ENCODE measurements at places on chromosomes 13 and 19.
A peak's percentile ranks its signal among the peaks of the same experiment; 100 is the strongest.

DNA sequence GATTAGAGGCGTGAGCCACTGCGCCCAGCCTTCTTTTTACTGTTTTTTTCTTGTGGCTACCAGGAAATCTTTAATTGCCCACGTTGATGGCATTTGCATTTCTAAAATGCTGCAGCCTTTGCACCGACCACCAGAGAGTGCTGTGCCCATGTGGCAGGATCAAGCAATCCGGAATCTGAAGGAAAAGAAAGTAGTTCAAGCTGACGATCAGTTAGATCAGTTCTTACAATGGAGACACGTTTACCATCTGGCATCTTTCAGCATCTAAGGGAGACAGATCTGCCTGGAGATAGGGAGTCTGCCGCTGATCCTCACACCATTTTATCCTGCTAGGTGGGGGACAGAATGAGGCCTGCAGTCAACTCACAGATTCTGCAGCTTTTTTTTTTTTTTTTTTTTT lies 19.9 kb downstream of the TINCR start:
- DNase-seq: no peak

GRCh38 chr13:46374710-46375109 lies 12.3 kb downstream of the RUBCNL start:
- no peak for DNase-seq

GRCh38 chr13:110298505-110299282 lies 8.3 kb downstream of the COL4A1 start:
- DNase-seq: no peak

DNA sequence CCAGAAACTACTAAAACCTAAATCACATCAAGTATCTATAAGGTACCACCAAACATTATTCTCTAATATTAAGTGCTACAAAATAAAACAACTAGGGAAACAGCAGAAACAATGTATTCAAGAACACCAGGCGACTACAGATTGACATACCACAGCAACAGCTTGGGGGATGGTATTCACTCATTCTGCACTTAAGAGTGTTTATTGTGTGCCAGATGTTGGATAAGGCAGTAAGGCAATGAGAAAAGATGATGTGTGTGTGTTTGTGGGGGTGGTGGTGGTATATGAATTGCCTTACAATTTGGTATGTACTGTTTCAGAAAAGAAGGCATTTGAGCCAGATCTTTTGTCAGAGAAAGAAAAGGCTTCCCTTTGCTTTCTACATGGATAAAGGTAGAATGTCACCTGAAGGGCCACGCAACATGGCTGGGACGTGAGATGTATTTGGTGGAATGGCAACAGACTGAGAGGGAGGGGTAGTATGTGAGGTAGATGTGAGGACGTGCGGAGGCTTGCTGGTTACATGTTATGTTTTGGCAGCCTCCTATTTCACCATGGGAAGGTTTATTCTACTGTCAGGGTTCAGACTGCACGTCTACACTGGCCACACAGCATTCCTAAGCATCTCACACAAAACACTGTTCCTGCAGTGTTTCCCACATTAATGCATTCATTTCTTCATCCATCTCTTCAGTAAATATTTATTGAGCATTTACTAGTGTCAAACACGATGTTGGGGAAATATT lies 300.7 kb downstream of the KLF12 start:
- no peak for DNase-seq

- no peak for DNase-seq
These were observed 120.5 kb upstream of the SPACA7 start for GRCh38 chr13:112255550-112256120.

- DNase-seq: no peak
These were observed 633.9 kb upstream of the GPC6 start for GRCh38 chr13:92592757-92593156.

GRCh38 chr13:24650161-24650560 lies 30.0 kb upstream of the ATP12A start:
- no peak for DNase-seq

GRCh38 chr19:33883859-33884519 lies 87.3 kb downstream of the KCTD15 start:
- DNase-seq: no peak

GRCh38 chr19:21638776-21639175 lies 128.6 kb downstream of the ZNF100 start:
- DNase-seq: no peak

GRCh38 chr19:6214881-6215541 lies 64.8 kb downstream of the MLLT1 start:
- no peak for DNase-seq

DNA sequence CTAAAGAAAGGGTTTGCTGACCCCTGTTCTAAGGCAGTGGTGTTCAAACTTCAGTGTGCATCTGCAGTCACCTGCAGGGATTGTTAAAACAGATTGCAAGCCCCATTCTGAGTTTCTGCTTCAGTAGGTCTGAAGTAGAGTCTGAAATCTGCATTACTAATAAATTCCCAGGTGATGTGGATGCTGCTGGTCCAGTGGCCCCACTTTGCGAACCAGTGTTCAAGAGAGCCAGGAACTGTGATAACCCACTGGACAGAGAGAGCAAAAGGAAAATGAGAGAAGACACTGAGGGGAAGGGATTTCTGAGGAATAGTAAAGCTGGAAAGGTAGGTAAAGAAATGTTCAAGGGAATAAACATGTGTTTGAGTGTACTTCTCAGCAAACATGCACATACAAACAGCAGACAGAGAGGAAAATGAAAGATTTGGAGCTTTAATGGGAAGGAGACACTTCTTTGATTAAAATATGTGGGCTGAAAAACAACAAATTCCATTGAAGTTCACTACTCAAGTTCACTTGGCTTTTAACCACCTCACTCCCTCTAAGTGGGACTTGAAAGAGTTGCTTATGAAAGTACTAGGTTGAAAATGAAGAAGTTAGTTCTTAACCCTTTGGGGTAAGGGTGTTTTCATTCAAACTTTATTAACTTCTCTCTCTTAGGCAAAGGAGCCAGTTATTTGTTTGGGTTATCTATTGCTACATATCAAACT lies 26.4 kb upstream of the FAM216B start:
- DNase-seq: no peak

DNA sequence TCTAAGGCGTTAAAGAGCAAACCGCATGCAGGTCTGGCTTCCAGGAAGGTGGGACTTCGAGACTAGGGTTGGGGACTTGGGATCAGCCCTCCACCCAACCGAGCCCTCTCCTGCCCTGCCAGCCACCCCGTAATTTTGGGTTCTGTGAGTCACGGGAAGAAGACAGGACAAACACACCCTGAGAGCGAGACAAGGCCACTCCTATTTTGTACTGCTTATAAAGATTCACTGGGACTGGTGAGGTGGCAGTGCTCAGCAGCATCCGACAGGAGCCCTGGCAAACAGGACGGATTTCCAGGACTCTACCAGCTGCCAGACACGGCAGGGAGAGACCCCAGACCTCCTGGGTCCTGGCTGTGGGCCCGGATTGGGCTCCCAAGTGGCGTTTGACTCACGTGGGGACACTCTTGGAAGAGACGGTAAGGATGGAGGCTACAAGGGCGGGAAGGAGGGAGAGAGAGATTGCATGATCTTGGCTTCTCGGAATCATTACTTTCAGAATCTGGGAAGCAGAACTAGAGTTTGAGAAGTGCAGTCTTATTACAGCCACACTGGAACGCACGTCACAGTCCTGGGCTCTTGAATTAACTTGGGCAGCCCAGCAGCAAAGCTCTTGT lies at the start of gene C5AR2:
TSS of gene C5AR2 (plus strand) at position 245 of the 617 bp plus-strand sequence. CDS start 8,625 bp downstream, outside the sequence.
- no peak for DNase-seq

GRCh38 chr13:48318821-48319511 lies 15.4 kb downstream of the RB1 start:
- DNase-seq: no peak

GRCh38 chr13:75312884-75313520 lies 169.0 kb downstream of the TBC1D4 start:
- DNase-seq: no peak

- DNase-seq: no peak
These were observed 10.6 kb downstream of the COL4A2 start for GRCh38 chr13:110317496-110318195.

DNA sequence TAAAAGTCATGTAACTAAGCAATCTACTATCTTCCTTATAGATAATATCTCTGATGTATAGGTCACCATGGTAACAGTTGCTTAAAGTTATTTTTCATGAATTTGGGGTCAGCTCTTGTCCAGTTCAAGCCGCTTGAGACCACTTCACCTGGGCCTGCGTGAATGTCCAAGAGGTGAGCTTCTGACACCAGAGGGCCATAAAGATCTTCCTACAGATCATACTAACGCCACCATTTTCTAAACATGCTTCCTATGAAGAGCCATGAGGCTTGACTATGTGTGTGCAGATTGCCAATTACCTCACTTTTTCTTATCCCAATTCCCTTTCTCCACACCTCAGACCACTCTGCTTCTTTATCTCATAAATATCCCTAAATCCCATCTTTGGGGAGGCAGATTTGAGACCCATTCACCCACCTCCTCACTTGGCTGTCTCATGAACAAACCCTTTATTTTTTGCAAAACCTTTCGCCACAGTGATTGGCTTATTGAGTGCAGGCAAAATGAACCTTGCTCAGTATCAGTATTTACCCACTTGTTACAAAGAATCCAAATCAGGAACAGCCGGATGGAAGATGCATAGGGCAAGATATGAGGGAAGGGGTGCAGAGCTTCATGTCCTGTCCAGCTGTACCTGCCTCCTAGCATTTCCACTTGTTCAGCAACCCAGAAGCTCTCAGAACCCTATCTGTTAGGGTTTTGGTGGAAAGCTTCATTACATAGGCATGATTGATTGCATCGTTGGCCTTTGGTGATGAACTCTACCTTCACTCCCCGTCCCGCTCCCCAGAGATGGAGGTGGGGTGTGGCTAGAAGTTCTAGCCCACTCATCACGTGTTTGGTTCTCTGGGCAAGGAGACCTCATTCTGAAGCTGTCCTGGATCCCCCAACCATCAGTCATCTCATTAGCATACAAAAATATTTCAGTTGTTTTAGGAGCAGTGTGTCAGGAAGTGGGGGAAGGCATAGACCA lies 34.2 kb downstream of the FAM187B start:
- no peak for DNase-seq

GRCh38 chr13:110294146-110294545 lies 12.8 kb downstream of the COL4A1 start:
- DNase-seq: no peak

DNA sequence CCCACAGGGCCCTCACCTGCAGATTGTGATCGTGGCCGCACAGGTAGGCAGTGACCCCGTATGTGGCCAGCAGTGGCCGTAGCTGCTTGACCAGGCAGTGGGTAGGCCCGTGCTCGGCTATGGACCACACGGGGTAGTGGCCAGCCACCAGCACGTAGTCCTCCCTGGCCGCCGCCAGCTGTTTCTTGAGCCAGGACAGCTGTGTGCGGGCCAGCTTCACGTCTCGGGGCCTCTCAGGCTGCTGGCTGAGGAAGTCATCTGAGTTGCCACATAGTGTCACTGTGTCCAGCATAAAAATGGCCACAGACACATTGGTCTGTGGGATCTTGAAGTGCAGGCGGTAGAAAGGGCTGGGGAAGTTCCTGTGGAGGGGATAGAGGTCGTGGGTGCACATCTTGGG lies 1.2 kb downstream of the ACP5 start:
- DNase-seq: no peak

DNA sequence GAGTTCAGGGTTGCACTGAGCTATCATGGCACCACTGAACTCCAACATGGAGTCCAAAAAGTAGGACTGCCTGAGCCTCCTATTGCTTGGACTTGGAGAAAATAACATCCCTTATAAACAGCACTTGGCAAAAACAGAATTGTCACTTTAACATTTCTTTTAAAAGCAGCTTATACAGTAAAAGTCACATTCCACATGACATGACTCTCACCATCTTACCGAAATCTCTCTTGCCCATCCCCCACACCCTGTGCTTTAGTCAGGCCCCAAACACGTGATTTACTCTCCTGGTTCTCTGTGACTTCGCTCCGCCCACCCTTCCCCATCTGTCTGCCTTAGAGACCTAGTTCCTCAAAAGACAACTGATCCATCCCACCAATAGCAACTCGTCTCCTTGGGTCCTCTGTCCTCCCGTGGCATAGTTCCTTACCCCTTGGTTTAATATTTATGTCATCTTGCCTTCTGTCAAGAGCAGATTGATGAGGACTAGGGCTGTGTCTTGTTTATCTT lies 4.6 kb downstream of the SAFB start:
- no peak for DNase-seq

- peak; percentile 44 for DNase-seq
These were observed 85.0 kb upstream of the UBL3 start for GRCh38 chr13:29935309-29935981.

DNA sequence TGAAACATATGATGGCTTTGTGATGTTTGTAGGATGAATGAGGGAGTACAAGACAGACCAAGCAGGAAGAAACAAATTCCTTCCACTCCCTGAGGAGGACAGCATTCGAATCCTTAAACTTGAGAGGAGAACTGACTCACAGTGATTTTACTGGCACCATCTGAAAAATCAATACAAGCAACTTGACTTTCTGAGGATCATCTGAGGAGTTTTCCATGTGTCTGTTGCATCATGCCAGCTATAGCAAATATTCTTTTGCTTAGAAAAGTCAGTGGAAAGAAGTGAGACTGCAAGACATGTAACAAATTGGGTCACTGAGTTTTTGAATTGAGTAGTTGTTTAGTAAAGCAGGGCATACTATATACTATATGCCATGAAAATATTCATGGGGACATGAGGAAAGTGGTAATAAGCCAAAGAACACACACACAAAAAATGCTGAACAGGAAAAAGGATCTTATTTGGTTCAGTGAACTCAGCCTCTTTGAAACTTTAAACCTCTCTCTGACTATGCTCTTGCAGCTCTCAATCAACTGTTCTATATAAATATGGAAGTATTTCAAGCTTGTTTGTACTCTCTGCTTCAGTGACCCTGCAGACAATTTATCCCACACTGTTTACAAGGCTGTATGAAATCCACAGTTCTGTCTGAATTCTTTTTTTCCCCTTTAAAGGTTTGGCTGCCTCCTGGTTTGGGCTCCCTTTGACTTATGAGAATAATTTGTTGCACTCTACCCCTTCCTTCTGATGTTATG lies 35.5 kb downstream of the SERTM1 start:
- no peak for DNase-seq

DNA sequence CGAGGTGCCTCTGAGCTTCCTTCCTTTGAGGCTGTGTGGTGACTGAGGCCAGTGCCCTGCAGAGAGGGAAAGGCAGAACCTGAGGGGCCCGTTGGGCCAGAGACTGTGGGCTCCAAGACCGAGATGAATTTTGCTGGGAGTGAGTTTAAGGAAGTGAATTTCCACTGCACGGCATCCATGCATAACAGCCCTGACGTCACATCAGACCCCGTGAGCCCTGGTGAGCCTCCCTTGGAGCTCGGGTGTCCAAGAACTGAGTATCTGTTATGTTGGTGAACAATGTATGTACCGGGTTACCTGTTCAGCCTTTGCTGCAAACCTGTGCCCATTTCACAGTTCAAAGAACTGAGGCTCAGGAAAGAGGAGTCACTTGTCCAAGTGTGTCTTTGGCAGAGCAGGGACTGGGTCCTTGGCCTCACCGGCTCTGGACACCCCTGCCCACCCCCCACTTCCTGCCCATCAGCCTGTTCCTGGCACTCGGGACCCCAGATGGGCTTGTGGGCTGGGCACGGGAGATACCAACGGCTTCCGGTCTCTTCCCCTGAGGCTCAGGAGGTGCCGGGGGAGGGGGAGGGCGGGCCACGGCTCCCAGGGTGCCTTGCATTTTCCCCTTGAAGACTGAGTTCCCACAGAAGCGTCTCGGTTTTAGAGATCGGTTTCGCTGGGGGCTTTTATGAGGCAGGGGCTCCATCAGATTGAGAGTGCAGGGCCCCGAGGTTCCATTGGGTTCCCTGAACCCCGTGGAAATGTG lies 33.7 kb downstream of the NFILZ start:
- no peak for DNase-seq

Measured in NCI-H187 treated with DMSO at 0.1 percent for 48 hours (cell line).